RPMI7951 (cell line): ENCODE measurements at places on chromosomes 12 and 14.

- DNase-seq = no peak
Observed at GRCh38 chr12:122834921-122835749, at the start of gene HIP1R. HIP1R (plus strand) TSS chr12:122835457; CDS start chr12:122835551, 94 bp downstream.

DNA sequence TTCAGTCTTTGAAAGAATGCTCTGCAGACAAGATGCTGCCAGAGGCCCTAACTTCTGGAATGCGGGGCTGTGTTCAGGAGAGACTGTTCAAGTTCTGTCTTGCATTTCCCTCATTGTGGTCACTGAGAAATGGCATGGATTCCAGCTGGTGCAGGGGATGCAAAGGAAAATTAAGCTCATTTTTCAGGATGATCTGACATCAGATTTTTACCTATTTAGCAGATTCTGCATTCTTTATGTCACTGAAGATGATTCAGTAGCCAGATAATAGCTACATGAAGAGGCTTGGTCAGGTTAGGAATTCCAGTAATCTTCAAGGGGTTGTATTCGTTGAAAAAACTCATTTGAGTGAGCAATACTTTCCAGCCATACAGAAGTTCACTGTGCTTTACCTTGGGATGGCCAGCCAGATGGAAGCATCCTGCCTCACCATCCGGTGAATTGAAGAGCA lies 16.1 kb upstream of the MFAP5 start:
- no peak for DNase-seq

DNA sequence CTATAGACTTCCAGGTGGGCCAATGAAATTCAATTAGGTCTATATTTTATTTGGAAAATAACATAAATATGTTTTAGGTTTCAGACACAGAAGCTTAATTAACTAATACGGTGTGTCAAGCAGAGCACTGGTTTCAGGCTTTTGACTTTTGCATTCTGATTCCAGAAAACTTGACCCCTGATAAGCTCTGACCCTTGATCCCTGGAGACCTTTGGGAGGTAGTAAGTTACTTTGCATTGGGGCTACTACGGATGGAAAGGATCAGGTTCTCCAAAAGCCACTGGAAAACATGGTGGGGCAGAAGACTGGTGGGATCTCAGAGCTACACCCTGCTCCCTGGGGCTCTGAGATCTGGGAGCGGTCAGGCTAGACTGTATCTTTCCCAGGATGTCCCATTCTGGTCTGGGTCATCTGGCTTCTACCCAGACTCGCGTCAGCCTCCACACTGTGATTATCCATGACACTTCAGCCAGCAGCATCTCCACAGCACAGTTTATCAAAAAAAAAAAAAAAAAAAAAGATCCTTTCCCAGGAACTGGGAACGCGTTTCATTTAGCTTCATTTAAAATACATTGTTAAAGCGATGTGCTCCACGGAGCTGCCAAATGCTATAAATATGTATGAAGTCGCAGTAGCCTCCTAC lies 17.8 kb upstream of the EMP1 start:
- peak; percentile 25 for DNase-seq

DNA sequence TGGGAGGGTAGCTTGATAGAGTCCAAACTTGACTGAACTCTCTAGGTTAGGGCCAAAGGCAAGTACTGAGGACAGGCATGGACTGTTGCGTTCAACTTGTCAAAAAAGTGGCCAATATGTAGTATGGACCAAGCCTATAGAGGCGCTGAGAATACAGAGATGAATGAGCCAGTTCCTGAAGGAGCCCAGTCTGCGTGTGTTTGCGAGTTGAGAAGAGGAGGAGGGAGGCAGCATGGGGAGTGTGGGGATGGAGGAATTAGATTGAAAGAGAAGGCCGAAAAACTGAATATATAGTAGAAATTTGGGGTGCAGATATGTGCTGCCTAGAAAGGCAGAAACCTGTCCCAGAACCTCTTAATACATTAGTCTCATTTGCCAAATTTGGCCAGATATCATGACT lies 412.4 kb downstream of the PCNX1 start:
- DNase-seq = peak; percentile 36

DNA sequence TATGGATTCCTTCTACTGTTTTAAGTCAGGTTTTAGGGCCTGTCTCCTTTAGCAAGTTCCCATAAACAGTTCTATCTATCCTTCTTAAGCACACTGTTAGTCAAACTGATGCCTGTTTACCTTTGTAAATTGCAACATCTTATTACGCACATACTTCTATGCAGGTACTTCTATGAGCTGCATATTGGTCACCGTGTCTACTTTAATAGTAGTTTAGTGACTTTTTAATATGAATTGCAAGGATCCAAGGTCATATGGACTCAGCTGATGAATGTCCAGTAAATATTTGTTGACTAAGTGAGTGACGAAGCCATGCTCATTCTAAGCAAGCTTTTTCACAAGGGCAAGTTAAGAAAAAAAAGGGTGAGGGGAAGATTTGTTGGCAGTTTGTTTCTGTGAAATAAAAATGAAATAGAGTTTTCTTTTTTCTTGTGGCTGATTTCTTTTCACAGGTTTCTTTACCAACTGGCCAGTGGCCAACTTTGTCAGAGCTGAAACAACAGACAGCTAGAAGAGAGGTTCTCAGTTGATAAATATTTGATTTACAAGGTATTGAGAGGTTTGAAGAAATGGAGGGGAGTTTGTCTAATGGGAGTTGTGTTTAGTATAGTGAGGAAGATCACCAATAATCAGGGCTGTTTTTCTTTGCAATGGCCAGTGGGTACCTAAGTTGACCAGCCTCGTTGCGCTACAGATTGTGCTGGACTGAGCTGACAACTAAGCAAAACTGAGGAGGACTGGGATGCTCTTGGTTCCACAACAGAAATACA lies 141.1 kb downstream of the SLC15A5 start:
- no peak for DNase-seq

- DNase-seq = no peak
Observed at GRCh38 chr14:21520767-21521166, 5.4 kb downstream of the SALL2 start.

DNA sequence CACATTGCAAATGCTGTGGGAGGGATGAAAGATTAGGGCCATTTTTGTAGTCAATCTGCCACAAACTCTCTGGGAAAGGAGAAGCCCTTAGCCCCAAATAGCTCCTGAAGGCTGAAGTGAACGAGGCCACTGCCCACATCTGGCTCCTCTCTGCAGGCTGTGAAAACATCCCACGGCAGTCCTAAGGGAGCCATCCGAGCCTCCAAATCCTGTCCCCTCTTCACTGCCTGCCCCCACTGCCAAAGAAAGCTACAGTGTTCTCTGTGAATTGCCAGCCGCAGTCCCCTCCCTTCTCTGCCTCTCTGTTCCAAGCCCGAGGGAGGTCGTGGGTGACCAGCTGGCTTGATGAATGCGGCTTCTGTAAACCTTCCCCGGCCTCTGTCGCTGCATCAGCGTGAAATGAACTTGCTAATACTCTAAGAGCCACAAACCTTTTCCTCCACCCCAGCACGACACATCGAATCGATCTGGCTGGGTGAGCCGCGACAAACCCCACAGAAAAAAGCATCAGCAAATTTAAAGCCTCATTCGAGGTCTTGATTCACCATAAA lies 180.7 kb upstream of the NRXN3 start:
- peak; percentile 41 for DNase-seq

DNA sequence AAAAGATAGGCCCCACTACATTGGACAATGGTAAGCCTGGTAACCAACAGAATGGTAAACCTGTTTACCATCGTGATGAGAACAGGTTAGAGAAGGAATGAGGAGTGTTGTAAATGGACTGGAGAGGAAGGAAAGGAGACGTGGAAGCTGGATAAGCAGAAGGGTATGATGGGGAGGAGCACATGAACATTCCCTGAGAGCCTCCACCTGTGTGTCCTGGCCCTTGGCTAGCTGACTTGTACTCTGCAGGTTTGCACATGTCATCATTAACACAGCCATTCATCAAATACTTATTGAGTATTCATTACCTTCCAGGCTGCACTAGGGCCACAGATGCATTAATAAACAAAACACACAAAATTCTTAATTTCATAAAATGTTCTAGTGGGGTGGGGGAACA lies 4.3 kb upstream of the IL26 start:
- DNase-seq = no peak

DNA sequence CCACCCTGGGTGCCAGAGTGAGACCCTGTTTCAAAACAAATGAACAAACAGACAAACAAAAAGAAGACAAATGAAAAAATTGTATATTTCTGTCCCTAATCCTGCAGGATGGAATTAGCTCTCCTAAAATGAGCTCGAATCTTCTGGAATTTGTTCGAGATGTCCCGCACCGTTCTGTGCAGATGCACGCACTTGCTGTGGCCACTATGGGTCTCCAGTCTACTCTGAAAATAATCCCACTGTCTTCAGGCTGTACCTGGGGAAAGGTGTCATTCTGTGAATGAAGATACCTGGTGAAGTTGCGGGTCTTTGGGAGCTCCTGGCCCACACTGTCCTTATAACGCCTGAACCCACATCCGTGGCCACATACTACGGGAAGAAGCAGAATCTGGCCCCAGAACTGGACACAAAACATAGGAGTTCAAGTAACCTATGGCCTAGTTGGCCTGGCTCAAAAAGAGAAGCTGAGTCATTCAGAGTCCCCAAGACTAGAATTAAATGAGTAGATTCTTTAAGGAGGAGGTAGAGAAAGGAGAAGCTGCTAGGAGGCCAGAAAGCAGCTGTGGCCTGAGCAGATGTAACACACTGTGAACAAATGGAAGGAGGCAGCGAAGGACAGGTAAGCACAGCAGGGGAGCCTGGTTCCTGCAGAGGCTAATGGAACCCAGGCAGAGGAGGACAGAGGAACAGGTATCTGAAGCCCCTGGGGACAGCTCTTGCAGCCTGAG lies 108.6 kb downstream of the FOXN3 start:
- no peak for DNase-seq

DNA sequence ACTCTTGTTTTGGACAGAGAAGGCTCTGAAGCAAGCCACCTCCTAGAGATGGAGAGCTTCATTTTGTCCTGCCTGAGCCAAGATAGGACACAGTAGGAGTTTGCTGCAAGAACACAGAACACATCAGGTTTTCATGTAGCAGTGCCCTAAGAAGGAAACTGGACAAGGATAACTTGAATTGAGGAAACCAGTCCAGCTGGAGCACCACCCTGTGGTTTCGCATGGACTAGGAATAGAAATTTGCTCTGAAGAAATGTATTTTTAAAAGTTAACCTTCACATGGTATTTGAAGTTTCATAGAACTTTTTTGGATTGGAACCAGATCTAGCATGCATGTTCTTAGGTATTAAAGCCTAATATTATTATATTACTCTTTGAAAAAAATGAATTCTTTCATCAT lies 68.8 kb downstream of the RERG start:
- DNase-seq = peak; percentile 4

GRCh38 chr12:79128956-79129355 lies 264.4 kb downstream of the SYT1 start:
- no peak for DNase-seq

- DNase-seq = no peak
Observed at GRCh38 chr12:34294671-34295365, 272.5 kb downstream of the ALG10 start.

GRCh38 chr12:87216436-87216835 lies 812.8 kb downstream of the C12orf50 start:
- DNase-seq = no peak

GRCh38 chr12:44775901-44776300 lies 100.2 kb downstream of the NELL2 start:
- DNase-seq = no peak

DNA sequence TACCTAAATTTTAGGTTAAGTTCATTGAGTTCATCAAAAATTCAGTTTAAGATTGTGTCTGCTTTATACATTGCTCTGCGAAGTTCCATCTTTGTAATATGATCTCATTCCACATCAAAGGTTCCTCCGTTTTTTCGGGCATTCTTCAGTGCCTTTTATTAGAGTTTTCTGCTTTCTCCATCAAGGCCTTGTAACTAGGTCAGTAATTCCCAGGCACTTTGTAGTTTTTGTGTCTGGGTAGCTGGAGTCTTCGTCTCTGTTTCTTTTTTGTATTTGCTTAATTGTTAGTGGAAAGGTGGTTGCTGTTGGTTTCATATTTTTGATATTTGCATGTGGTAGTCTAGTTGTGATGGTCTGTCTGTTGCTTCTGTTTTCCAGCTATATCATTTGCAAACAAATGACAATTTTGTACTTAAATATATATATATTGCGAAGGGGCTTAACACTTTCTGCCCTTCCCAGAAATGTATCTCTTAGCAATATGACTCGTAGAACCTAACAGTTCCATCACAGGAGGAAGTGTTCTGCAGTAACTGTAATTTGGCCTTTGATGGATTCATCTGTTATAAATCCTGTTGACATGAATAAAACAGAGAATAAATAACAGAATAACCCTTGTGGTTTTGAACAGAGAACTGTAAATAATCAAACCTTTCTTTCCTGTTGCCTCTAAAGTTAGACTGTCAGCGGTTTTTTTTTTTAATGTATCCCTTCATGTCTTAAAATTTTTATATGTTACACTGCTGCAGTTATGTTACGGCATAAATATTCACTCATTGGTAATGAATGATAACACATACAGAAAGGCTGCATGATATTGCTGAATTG lies 88.4 kb upstream of the DYNC1H1 start:
- no peak for DNase-seq

- DNase-seq = no peak
Observed at GRCh38 chr12:130880411-130880885, 8.6 kb downstream of the RAN start.

- no peak for DNase-seq
Observed at GRCh38 chr14:53461858-53462257, 308.7 kb upstream of the DDHD1 start.

GRCh38 chr12:91655966-91656365 lies 473.3 kb upstream of the DCN start:
- DNase-seq = no peak

DNA sequence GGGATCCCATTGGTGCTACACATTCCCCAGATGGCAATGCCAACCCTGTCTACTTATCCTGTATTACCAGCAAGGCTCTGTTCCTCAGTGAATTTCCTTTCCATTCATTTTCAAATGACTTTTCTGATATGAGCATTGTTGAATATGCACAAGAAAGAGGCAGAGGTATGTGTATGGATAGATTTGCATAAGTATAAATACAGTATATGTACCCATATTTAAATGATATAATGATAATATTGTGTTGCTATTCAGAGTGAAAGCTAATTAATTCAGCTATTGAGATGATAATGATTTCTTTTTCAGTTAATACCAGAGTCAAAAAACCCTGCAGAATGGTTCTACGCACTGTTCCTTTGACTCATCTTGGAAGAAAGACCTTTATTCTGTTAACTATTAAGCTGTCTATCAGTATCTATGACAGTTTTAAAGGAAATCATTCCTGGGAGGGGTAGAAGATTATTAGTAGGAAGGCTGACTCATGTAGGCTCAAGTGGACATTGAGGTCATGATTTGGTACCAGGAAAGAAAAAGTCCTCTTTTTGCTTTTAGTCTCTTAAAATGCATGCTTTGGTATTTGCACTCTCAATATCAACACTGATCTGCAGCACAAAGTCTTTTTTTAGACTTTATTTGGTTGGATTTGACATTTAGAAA lies 44.9 kb upstream of the GAS2L3 start:
- DNase-seq = no peak

GRCh38 chr14:77011245-77011644 lies 17.3 kb downstream of the IRF2BPL start:
- no peak for DNase-seq

GRCh38 chr14:103854822-103855733 lies 7.7 kb upstream of the PPP1R13B start:
- no peak for DNase-seq
